Lung microvascular endothelial cell (primary cell): ENCODE measurements at places on chromosomes 4 and X. TPM values are rescaled to one million over a fixed set of nuclear protein-coding genes. Genes with fewer than 3 reads are reported as not detected.
A peak's percentile ranks its signal among the peaks of the same experiment; 100 is the strongest.

GRCh38 chrX:13266641-13267345, 53.1 kb downstream of the ATXN3L start:
- DNase-seq, result no peak

GRCh38 chr4:53089936-53090729, 228.0 kb downstream of the RASL11B start:
- DNase-seq, result no peak

GRCh38 chr4:67332627-67333026, 212.7 kb downstream of the CENPC start:
- DNase-seq, result peak; percentile 26

- DNase-seq, result no peak
Observed at GRCh38 chr4:19486400-19486799, 765.3 kb upstream of the SLIT2 start.

- DNase-seq, result no peak
Observed at GRCh38 chr4:87410679-87411078, 11.7 kb upstream of the NUDT9 start.

DNA sequence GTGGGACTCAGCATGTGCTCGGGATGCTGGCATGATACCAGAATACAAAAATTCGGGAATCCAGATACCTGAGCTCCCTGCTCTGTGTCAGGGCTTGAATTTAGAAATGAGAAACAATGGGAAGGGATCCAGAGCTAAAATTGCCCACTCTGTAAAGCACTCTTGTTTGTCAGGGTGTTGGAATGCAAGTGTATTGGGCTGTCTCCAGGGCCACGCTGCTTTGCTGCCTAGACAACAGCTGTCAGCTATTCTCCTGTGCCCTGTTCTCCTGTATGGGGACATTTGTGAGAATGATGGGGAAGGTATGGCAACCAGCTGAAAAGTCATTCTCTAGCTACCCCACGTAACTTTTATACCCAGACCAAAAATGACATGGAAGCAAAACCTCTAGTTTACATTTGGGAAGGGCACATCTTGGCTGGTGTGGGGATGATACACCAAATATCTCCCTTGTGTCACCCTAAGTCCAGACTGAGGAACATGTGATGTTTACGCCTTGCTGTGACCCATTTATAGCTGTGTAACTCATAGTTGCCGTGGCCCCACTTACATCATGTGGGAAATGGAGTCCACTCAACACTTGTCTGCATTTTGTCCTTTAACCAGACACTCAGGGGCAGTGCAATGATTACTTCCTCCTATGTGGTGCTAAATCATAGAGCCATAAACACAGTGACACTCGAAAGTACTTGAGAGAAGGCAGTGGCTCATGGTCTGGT, 46.6 kb downstream of the SMPX start:
- no peak for DNase-seq

GRCh38 chr4:7978907-7979651, 39.4 kb upstream of the AFAP1 start:
- no peak for DNase-seq

Gene ADGRL3
- 0.87 and 1.6 TPM in 2 replicates for total RNA-seq

Gene DCAF8L2
- total RNA-seq, result not detected in 2 replicates

Gene PCDH10
- total RNA-seq, result under 0.01 and 0.22 TPM in 2 replicates

Gene GIMD1
- total RNA-seq, result not detected in 2 replicates
